ENCODE measurements at places on chromosomes 11 and 22. TPM values are rescaled to one million over a fixed set of nuclear protein-coding genes. Genes with fewer than 3 reads are reported as not detected.
A peak's percentile ranks its signal among the peaks of the same experiment; 100 is the strongest.

DNA sequence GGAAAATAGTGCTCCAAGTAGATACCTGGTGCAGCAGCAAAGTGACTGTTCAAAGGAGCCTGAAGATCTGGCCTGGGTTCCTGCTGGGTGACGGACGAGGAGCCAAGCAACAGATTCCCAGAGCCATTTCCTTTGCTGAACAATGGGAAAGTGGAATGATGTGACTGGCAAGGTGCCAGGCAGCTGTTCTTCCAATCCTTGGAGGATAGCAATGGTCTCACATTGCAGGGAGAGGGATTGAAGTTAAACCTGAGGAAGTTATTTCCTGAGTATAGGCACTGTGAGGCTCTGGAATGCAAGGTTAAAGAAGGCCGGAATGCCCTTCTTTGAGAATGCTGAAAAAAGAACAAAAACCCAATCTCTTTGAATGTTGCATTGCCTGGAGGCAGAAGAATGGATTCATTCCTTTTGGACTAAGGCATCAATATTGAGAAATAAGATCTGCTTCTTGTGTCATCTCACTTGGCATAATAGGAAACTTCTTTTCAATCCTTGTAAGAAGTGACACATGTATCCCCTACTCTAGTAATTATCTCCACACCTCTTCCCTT is 223.8 kb downstream of the BLID start:
- no peak for DNase-seq

Gene OR10A2
- not detected for total RNA-seq

Gene CNTN5
- not detected for total RNA-seq

DNA sequence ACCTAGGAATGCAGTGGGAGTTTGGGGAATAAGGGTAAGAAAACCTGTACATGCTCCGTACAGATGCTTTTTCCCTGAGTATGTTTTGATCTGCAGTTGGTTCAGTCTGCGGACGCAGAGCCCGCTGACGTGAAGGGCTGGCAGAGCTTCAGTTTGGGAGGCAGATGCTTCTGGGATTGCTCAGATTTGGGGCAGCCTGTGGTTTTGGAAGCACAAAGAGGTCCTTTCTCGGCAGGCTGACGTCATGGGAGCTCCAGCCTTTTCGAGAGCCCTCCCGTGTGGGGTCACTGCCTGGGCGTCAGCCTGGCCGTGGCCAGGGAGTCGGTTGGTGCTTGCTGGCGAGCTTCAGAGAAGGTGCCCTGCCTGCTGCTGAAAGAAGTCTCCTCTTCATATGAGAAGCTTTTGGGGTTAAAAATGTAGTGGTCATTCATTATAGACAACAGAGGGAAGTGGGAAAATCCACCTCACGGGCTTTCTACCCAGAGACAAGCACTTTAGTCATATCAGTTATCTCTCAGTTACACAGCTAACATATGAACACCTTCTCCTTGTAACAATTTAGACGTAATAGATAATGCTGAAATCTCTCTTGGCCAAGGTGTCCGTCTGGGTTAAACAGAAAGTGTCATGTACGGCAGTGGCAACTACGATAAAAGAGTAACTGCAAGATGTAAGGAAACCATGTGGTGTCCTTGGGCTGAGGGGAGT is 26.8 kb downstream of the TPCN2 start:
- no peak for DNase-seq

- DNase-seq = no peak
Measured at GRCh38 chr11:94928117-94928990, 45.0 kb downstream of the CWC15 start.

GRCh38 chr11:69691463-69691862 is 12.4 kb downstream of the FGF19 start:
- DNase-seq = no peak

Gene CST6
- total RNA-seq = 48.8 TPM

Gene PDGFD
- total RNA-seq = 4.5 TPM

GRCh38 chr22:43218786-43219185 is 31.9 kb upstream of the TTLL12 start:
- DNase-seq = no peak

Gene OR5M3
- total RNA-seq = not detected

GRCh38 chr22:29147331-29147899 is 58.3 kb upstream of the EMID1 start:
- peak; percentile 34 for DNase-seq

Gene CALCA
- not detected for total RNA-seq

DNA sequence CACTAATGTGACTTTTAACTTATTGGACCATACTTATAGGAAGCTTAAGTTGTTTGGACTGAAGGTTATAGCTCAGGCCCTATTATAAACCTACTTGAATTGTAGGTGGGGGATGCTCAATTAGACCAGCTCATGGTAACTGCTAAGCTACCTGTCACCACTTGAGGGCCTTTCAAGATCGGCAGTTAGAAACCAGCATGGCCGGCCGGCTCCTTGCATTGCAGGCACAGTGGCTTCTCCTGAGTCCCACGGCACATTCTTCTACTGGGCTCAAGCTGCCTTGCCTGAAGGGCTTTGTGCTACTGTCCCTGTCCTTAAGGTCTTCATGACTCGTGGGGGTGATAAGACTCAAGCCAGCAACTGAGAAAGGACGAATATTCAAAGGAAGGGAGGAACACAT is 70.8 kb downstream of the TBC1D22A start:
- no peak for DNase-seq

GRCh38 chr22:23784215-23784732 is 2.5 kb upstream of the SMARCB1 start:
- no peak for DNase-seq

Gene RIMBP3C
- not detected for total RNA-seq

GRCh38 chr11:69947059-69947792 is 128.0 kb upstream of the FGF3 start:
- no peak for DNase-seq

DNA sequence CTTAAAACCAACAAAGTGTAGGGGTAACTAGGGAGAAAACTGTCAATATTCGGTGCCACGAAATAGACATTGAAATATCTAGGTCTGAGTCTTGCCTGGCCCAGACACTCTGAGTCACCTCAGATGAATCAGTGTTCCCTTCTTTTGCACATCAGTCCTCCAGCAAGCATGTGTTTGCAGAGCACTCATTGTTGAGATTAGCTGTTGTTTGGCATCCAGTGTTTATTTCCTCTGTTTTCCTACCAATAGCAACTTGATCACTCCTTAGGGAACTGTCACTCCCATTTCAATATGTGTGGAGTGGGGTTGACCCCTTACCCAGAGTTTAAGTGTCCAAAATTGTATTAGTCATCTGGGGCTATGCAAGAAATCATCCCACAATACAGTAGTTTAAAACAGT is 4.7 kb upstream of the ASCC2 start:
- DNase-seq = no peak

Gene TRIM29
- 1,454 TPM for total RNA-seq

GRCh38 chr11:76206327-76207081 is at the start of gene WNT11:
Gene WNT11 (minus strand): TSS chr11:76206502. CDS start chr11:76206407, 95 bp downstream.
- DNase-seq = no peak

Gene P4HA3
- total RNA-seq = not detected

Gene ADSL
- total RNA-seq = 41.8 TPM

- no peak for DNase-seq
Measured at GRCh38 chr11:84056653-84057376, 770.6 kb upstream of the CCDC90B start.

Gene DUSP18
- total RNA-seq = 20.4 TPM

GRCh38 chr11:331358-332060 is 10.8 kb upstream of the IFITM3 start:
- DNase-seq = peak; percentile 54

DNA sequence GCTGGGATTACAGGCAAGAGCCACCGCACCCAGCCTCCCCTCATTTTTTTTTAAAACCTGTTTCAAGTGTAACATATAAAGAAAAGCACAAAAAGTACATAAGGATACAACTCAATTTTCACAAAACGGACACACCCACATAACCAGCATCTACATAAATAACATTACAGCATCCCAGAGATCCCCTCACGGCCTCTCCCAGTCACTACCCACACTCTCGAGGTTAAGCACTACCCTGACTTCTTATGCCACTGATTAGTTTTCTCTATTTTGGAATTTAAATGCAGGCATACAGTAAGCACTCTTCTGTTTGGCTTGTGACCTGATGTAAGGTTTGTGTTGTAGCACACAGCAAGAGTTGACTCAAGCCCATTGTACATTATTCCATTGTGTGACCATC is 82.5 kb downstream of the CLPB start:
- no peak for DNase-seq

Gene OTOG
- not detected for total RNA-seq

Gene CCDC87
- 0.55 TPM for total RNA-seq

Measured in suprapubic skin (tissue), 4 donors.